ENCODE measurements at places on chromosomes 4 and X.

DNA sequence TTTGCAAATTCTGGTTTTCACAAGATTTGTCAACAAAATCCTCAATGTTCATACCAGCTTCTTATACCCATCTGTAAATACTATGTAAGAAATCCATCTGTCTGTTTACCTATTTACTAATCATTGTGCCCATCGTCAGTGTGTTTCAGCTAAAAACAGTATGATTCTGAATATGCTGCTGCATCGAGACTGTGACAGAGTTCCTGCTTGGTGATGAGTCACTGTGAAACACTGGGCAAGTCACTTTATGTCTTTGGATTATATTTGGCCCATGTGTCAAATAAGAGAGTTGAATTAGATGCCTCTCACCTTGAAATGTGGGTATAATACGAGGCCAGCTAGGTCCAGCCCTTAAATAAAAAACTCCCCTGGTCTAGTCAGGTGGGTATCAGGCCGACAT, 79.3 kb downstream of the CBLL2 start:
- DNase-seq: no peak

- DNase-seq: no peak
Measured at GRCh38 chrX:19560611-19561010, 45.3 kb upstream of the MAP3K15 start.

DNA sequence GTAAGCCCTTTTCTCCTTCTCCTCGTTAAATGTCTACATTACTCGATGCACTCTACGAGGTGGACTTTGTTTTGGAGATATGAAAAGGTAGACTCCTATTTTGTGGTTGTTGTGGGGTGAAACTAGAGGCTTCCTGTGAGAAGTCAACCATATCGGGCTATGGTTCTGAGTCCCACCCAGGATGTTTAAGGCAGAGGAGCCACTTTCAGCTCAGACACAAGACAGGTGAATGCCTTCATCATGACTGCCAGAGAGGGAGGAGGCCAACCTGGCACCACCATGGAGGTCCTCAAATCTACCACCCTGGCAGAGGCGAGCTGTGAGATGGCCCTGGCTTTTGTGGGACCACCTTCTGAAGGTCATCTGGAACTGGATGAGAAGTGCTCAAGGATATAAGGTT, 154.4 kb upstream of the KLF3 start:
- DNase-seq: no peak

GRCh38 chr4:182645511-182645910, 271.7 kb downstream of the DCTD start:
- DNase-seq: no peak

GRCh38 chrX:38347136-38347535, 5.3 kb upstream of the OTC start:
- DNase-seq: no peak
